ENCODE measurements at places on chromosomes 2 and 18.

DNA sequence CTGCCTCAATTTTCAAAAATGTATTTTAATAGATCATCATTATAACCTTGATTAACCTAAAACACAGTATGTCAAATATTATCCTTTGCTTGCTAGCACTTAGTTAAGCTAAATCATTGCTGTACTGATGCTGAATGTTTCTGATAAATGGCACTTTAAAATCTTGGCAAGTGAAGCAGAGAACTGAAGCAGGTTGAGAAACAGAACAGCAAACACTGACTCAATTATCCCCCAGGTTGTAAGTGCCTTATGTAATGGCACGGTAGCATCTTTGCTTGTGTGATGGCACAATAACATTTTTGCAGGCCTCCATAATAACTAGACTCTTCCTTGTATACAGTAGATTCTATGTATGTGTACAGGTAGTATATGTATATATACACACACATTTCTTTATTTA lies 33.8 kb downstream of the ARHGAP15 start:
- H3K27ac ChIP-seq: no peak overlapping the region
- DNase-seq: no peak
- no peaks in the 10 kb centered on the region for H3K27me3 ChIP-seq
- H3K4me3 ChIP-seq: no peak overlapping the region
- H3K36me3 ChIP-seq: no peaks in the 10 kb centered on the region

DNA sequence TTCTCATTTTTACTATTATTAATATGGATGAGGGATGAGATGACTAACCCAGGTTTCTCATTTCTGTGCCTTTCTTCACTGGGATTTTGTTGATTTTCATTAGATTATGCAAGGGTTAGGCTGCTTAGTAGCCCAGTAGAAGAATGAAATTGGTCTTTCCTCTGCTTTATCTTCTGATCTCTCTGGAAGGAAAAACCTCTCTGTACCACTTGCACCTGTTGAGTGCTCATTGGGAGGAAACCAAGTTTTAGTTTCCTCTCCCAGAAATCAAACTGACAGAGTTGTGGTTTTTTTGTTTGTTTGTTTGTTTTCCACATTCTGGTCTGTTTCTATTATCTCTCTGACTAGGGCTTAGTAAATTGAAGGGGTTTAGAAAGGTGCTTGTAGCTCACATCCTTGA lies 60.8 kb downstream of the KIAA1328 start:
- H3K4me3 ChIP-seq: no peak overlapping the region
- no peak overlapping the region for H3K27ac ChIP-seq
- DNase-seq: no peak
- no peaks in the 10 kb centered on the region for H3K36me3 ChIP-seq

DNA sequence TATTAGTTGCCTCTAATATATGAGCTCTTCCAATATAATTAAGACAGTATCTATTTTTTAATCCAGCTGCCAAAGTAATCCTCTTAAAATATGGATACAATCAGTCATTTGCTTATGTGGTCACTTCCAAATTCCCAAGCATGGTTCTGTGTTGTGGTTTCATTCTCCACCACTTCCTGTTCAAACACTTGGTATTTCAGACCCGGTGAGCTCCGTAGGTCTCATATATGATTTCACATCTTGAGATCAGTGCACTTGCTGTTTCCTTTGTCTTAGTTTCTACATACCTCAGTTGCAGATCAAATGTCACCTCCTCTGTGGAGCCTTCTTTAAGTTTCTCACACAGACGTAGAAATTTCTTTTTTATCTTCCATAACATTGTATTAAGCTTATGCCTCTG lies 254.2 kb downstream of the KCNS3 start:
- no peak overlapping the region for H3K4me3 ChIP-seq
- H3K4me1 ChIP-seq: peaks cover 24% of the 10 kb centered on the region
- no peaks in the 10 kb centered on the region for H3K27me3 ChIP-seq
- no peak for DNase-seq
- no peaks in the 10 kb centered on the region for H3K36me3 ChIP-seq
- no peak overlapping the region for H3K27ac ChIP-seq

GRCh38 chr2:47437287-47437686 lies 34.3 kb downstream of the MSH2 start:
- no peaks in the 10 kb centered on the region for H3K4me1 ChIP-seq
- H3K4me3 ChIP-seq: no peak overlapping the region
- peaks cover 17% of the 10 kb centered on the region for H3K36me3 ChIP-seq
- peaks cover 3% of the 10 kb centered on the region for H3K27me3 ChIP-seq
- no peak for DNase-seq

- DNase-seq: no peak
- H3K36me3 ChIP-seq: peaks cover 4% of the 10 kb centered on the region
- H3K27me3 ChIP-seq: no peaks in the 10 kb centered on the region
- no peaks in the 10 kb centered on the region for H3K4me1 ChIP-seq
- no peak overlapping the region for H3K4me3 ChIP-seq
These were observed 7.2 kb downstream of the HADHB start for GRCh38 chr2:26251893-26252292.

DNA sequence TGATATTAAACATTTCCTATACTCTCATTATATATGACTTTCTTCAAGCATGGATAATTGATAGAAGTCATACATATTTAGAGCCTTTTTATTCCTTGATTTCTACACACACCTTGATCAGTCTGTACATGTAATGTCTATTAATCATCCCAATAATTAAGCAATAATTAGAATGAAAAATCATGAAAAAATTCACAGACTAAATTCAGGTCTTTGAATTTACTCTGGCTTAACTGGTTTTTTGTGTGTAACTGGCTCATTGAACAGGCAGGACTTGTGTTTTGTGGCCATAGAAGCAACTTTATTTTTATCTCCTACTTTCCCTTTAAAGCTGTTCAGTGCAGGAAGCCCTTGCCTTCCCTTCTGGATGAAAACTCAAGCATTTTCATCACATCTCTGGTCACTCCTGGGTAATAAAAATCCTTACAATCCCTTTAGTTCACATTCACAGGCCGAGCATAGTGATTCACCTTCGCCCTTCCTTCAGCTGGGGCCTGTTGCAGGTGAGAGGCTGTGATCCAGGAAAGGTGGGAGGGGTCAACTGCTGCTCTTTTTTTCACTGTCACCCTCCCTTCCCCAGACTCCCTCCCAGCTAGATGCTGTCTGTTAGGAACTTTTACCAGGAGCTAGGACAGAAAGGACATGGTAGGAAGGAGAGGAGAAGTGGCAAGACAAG lies 58.0 kb upstream of the ITSN2 start:
- DNase-seq: no peak
- H3K36me3 ChIP-seq: no peaks in the 10 kb centered on the region
- no peaks in the 10 kb centered on the region for H3K27me3 ChIP-seq
- H3K4me1 ChIP-seq: no peaks in the 10 kb centered on the region
- H3K4me3 ChIP-seq: no peak overlapping the region
- no peak overlapping the region for H3K27ac ChIP-seq

Measured in endothelial cell (in vitro differentiated cells).